ENCODE measurements at places on chromosomes 4 and X.
A peak's percentile ranks its signal among the peaks of the same experiment; 100 is the strongest.

DNA sequence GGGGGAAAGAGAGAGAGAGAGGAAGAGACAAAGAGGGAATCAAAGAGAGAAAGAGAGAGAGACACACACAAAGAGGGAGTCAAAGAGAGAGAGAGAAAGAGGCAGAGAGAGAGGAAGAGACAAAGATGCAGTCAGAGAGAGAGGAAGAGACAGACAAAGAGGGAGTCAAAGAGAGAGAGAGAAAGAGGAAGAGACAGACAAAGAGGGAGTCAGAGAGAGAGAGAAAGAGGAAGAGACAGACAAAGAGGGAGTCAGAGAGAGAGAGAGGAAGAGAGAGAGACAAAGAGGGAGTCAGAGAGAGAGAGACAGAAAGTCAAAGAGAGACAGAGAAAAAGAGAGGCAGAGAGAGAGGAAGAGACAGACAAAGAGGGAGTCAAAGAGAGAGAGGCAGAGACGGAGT, 45.5 kb downstream of the MAGEA9 start:
- no peak for DNase-seq

DNA sequence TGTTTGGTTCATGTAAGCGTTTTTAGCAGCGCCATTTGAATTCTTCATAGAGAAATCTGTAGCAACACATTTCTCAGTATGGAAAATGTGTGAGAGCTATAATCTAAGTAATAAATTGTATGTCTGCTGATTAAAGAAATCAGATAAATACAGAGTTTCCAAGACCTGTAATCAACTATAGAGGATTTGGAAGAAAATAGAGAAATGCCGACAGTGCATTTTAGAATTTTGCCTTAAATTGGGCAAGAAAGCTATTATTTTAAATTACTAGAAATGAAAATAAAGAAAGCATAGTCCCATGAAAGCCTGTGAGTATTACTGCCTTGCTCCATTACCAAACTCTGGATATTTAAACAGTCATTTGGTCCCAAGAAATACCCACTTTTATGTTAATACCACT, 2.7 kb downstream of the RUFY3 start:
- DNase-seq: no peak

GRCh38 chr4:126851391-126851790, 781.4 kb upstream of the INTU start:
- no peak for DNase-seq

- DNase-seq: no peak
Measured at GRCh38 chrX:53241558-53241957, 16.6 kb upstream of the KDM5C start.

DNA sequence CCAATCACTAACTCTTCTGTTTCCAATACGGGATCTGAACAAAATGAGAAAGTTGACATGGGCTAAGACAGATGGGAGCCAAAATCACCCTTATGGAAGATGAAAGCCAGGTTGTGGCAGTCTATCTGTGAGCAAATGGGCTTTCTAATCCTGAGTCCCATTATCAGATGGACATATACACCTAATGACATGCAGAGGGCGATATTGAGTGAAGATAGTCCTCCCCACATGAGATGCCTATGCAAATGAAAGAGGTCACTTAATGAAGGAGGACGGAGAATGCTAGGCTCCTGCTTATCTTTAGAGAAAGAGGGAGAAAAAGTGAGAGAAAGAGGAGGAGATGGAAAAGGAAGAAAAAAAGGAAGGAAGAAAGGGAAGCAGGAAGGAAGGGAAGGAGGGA, 547.5 kb downstream of the NLGN4X start:
- peak; percentile 2 for DNase-seq

- no peak for DNase-seq
Measured at GRCh38 chr4:958696-959337, 14.6 kb downstream of the DGKQ start.

GRCh38 chr4:103008875-103009729, 10.4 kb downstream of the SLC9B1 start:
- peak; percentile 66 for DNase-seq

GRCh38 chr4:169259271-169259670, 11.5 kb downstream of the SH3RF1 start:
- no peak for DNase-seq

- DNase-seq: no peak
Measured at GRCh38 chr4:48998440-48998839, 12.4 kb downstream of the CWH43 start.

DNA sequence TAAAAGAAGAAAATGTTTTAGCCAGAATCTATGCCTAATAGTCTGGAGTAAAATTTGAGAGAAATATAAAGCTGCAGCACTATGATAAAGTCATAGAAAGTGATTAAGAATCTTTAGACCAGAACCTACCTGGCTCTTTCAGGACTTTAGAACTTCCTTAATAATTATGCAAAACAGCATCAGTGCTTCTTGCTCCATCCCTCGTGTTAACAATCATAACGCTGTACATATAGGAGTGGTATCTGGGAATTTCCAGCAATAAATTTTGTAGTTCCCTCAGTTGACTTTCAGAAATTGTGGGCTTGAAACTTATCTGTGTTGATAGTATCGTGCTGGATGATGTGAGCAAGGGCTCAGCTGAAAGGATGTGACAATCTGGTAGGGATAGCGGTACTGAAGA, 102.1 kb upstream of the RASGEF1B start:
- DNase-seq: no peak

- no peak for DNase-seq
Measured at GRCh38 chr4:141126769-141127168, 6.5 kb downstream of the RNF150 start.

GRCh38 chr4:184364100-184364921, 110.0 kb downstream of the IRF2 start:
- no peak for DNase-seq

DNA sequence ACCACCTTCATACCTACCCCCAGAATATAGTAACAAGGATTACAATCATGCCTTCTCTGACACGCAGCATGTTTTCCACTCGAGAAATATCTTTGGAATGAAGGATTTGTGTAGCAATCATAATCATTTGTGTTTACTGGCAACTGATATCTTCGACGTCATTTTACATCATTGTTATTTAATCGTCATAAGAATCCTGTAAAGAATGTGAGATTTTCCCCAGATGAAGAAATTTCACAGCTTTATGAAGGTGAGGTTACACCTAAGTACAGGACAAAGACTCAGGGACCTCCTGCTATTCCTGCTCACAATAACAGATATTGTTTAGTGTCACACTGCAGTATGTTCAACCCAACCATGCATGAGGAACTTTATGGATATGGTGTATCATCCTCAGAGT, 198.2 kb upstream of the LDB2 start:
- no peak for DNase-seq

GRCh38 chrX:23764188-23764984, 18.6 kb upstream of the SAT1 start:
- DNase-seq: no peak

GRCh38 chrX:93985344-93986307, 311.6 kb downstream of the FAM133A start:
- DNase-seq: peak; percentile 0

- no peak for DNase-seq
Measured at GRCh38 chrX:27463187-27463586, at the start of gene PPP4R3C. Gene PPP4R3C (minus strand): TSS chrX:27463341. CDS start chrX:27463296, 45 bp downstream.

DNA sequence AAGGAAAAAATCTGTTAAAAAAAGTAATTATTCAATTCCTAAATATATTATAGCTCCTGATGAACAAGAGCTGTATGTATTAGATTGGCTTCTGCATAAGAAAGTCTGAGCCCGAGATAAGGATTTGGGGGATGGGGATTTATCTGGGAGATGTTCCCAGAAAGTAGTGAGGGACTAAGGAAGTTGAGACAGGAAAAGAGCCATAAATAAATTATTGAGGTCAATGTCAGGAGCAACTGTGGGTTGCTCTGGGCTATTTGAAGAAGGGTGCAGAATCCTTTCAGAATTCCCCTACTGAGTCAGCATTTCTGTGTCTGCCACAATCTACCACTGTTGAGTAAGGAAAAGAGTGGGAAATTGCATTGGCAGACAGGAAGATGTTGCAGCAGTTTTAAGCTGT, 3.1 kb upstream of the TDO2 start:
- no peak for DNase-seq

- DNase-seq: peak; percentile 46
Measured at GRCh38 chr4:42671431-42672194, 14.7 kb upstream of the ATP8A1 start.
